ENCODE measurements at places on chromosomes 7 and 10.

DNA sequence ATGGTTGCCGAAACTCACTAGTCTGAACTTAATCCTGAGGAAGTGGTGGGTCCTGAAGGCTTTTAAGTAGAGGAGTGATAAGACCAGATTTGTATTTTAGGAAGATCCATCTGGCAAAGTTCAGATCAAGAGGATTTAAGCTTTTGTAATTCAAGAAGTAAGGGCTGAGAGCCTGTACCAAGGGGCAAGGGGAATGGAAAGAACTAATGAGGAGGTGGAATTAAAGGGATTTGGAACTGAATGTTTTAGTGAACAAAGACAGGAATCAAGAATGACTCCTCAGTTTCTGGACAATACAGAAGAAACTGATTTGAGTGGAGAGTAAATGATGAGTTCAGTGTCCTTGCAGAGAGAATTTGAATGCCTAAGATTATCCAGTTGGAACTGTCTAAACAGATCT is 249.0 kb downstream of the C7orf25 start:
- no peak for DNase-seq

- DNase-seq: no peak
These were observed 15.8 kb downstream of the NET1 start for GRCh38 chr10:5428133-5428532.

DNA sequence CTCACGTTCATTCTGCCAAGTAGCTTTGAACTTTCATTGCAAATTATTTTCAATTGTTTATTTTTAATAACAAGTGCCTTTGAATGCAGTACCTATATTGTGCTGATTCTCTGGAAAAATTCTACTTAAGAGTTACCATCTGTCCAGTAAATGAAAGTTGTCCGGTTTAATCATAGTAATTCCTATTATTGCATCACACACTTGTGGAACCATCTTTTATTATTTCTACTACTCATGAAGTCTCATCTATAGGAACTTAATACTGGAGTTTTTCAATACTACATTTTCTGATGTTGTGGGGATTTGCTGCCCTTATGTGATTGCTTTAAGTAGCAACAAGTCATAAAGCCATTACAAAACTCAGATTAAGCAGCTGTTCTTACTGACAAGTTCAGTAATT is 16.5 kb upstream of the SKAP2 start:
- no peak for DNase-seq

DNA sequence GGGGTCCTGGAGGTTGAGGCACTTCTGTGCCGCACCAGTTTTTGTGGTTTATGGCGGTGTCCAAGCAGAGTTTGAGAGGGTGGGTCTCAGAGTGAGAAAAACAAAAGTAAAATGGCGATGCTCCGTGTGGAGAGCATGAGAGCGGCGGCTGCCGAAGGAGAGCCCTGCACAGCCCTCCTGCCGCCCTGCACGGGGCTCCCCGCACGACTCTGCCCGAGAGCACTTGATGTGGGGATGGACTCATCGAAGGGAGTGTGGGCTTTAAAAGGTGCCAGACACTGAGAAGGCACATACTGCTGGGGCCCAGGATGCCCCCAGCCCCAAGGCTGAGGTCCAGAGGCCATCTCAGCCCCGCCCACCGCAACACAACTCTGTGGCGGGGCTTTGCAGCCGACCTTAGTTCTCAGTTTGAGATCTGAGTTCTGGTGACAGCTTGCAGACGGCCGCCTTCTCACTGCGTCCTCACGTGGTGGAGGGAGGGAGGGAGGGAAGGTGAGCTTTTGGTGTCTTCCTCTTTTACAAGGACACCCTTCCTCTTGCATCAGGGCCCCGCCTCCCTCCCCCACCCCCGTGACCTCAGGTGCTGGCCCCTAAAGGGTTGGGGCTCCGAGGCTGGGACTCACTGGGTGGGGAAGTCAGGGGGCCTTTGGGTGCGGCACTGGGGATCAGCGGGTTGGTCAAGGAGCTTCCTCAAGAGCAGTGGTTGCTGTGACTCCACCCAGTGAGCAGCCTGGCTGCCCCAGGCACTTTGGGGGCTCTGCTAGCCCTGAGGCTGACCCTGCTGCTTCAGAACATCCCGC is 69.1 kb downstream of the NKX6-2 start:
- DNase-seq: no peak

- DNase-seq: no peak
These were observed 43.1 kb downstream of the AMZ1 start for GRCh38 chr7:2730846-2731770.

DNA sequence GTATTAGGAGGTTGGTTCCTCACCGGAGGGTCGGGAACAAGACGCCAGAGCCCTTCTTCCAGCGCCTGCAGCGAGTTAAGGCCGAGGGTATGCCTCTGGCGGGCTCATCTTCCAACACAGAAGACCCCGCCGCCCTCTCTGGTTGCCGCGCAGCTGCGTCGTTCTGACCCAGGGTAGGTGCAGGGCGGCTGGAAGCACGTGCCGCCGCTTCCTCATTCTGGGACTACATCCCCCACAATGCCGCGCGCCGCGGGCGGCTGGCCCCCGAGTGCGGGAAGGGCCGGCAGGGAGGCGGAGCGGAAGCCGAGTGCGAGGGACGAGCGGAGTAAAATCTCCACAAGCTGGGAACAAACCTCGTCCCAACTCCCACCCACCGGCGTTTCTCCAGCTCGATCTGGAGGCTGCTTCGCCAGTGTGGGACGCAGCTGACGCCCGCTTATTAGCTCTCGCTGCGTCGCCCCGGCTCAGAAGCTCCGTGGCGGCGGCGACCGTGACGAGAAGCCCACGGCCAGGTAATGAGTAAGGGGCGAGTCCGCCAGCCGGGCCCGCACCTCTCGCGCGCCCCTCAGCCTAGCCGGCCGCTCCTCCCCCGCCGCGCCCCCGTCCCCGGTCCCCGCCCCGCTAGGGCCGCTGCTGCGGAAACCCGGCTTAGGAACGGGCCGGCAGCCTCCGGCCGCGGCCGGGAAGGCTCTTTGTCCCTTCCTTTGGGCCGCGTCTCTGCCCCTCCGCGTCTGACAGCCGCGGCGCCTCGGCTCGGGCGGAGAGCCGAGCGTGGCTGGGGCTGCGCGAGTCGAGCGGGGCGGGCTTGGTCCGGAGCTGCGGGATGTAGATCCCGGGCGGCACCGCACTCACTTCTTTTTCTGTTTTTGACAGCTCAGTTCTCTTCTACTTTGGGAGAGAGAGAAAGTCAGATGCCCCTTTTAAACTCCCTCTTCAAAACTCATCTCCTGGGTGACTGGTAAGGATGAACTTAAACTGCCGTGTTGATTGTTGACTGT is at the start of gene CCDC126:
TSS of gene CCDC126 (plus strand) at position 289 of the 998 bp plus-strand sequence. CDS start 13,934 bp downstream, outside the sequence.
- peak; percentile 97 for DNase-seq

- DNase-seq: no peak
These were observed 153.4 kb downstream of the CAMK1D start for GRCh38 chr10:12502526-12503274.

- no peak for DNase-seq
These were observed 414 bp downstream of the HOXA2 start for GRCh38 chr7:27101957-27102580.

DNA sequence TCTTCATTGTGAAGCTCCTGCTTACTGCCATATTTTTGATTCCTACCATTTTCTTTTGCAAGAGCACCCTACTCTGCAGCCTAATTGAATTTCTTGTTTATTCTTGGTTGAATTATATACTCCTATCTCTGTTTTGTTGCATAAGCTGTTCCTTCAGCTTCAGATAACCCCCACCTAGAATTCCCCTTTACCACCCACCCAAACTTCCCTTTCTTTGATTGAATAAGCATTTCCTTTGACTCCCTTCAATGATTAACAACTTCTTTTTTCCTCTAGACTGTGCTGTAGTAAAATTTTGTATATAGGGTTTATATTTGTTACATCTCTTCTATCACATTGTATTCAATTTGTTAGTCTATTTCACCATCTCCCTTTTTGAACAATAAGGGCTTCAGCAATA is 168.1 kb downstream of the GPR37 start:
- no peak for DNase-seq

GRCh38 chr10:100896876-100897461 is 15.8 kb upstream of the SLF2 start:
- DNase-seq: no peak

GRCh38 chr7:21806388-21806787 is 139.3 kb downstream of the CDCA7L start:
- DNase-seq: no peak

DNA sequence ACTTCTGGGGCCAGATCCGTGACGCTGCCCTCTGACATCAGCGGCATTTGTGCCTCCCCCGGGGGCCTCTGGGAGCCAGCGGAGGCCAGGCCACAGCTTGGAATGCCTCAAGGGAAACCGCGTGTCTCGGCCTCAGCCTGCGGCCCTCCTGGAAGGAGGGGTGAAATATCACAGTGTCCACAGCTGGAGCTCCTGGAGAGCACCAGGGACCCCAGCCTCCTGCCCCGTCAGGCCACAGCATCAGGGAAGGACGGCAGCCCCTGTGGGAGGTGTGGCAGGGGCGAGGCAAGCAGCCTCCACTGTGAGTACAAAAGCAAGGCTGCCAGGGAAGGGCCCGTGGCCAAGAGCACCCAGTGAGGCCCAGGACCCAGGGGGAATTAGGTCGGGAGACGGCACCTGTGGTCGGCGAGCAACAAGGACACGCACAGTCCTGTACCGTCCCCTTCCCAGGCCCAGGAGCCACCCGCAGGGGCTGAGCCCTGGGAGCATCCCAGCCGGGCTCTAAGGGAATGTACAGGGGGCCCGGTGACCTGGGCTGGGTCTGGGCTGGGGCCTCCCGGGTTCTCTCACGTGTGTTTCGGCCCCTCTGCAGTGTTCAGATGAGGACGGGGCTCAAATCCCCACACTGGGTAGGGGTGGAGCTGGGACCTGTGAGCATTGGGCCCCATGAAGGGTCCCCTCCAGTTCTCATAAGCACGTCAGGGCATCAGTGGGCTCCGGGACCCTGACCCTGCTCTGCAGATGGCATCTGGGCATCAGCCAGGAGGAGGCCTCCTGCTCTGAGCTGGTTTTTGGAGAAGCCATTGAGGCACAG is 18.7 kb upstream of the KNDC1 start:
- DNase-seq: no peak

- DNase-seq: no peak
These were observed 2.2 kb downstream of the PVRIG start for GRCh38 chr7:100221767-100222444.

Measured in AG20443 (cell line).